ENCODE measurements at places on chromosomes 12 and 14.

- DNase-seq = no peak
Measured at GRCh38 chr12:5248230-5248629, 183.7 kb upstream of the NTF3 start.

- DNase-seq = no peak
Measured at GRCh38 chr14:97428808-97429440, 631.7 kb downstream of the VRK1 start.

GRCh38 chr12:121010860-121011259 lies 5.4 kb downstream of the C12orf43 start:
- DNase-seq = no peak

DNA sequence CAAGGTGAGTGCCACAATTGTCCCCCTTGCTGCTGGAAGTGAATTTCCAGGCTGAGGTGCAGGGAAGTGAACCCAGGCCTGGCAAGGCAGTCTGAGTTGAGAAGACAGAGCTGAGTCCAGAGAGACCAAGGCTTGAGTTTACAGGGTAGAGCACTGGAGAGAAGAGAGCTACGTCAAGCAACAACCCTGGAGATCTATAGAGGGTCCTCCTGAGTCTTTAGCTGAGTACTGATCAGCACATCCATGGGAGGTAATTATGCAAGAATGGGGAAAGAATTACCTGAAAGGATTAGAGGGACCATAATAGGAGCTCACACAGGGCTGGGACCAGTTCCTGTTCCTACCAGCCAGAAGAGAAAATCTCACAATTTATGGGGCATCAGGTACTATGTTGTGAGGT lies 190.7 kb downstream of the NEDD1 start:
- peak; percentile 18 for DNase-seq

GRCh38 chr12:104459368-104459909 lies 2.7 kb downstream of the CHST11 start:
- no peak for DNase-seq

GRCh38 chr12:106071686-106072085 lies 67.1 kb downstream of the NUAK1 start:
- DNase-seq = no peak

- DNase-seq = no peak
Measured at GRCh38 chr14:89649451-89650075, 232.5 kb upstream of the FOXN3 start.

GRCh38 chr14:105155071-105155651 lies 13.4 kb downstream of the JAG2 start:
- DNase-seq = no peak

- no peak for DNase-seq
Measured at GRCh38 chr14:23153851-23154796, 29.3 kb downstream of the SLC7A8 start.

- no peak for DNase-seq
Measured at GRCh38 chr12:31119192-31119802, 45.6 kb downstream of the DDX11 start.

- no peak for DNase-seq
Measured at GRCh38 chr12:69527506-69528272, 57.5 kb downstream of the FRS2 start.

DNA sequence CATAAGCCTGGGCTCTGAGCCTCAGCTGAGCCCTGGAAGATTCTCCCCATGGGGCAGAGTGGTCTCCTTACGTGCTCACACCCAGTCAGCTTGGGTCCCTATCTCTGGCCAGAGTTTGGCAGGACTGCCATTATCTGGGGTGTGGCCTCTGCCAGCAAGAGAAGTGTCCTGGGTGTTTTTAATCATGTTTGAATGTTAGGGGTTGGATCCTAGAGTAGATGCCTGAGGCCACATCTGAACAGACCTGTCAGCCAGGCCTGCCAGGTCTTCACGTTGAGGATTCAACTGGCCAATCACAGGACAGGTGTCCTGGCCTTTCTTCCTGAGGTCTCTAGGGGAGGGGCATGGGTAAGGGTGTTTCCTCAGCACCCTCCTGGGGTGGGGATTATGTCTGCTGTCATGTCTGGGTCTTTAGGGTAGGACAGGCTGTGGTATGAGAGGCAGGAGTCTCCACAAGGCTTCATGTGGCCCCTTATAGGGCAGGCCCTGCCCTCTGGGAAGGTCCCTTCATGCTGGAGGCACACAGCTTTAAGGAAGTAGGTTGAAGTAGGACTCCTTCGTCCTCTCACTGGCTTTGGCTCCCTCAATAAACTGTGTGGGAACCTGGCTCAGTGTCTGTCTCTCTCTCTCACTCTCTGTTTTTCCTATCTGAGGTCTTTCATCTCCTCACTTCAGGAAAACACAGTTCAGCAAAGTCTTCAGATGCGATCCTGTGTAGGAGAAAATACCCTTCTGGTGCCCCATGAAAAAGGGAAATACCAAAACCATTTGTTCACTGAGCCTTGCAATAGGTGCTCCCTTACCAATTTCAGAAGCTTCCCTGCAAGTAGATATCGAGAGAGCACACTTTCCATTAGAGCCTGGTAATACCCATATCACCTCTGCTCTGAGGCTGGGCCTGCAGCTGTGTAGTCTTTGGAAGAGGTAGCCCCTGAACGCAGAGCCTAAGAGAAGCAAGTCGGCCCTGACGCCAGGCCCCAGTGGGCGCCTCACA lies 6.7 kb upstream of the FITM1 start:
- no peak for DNase-seq

DNA sequence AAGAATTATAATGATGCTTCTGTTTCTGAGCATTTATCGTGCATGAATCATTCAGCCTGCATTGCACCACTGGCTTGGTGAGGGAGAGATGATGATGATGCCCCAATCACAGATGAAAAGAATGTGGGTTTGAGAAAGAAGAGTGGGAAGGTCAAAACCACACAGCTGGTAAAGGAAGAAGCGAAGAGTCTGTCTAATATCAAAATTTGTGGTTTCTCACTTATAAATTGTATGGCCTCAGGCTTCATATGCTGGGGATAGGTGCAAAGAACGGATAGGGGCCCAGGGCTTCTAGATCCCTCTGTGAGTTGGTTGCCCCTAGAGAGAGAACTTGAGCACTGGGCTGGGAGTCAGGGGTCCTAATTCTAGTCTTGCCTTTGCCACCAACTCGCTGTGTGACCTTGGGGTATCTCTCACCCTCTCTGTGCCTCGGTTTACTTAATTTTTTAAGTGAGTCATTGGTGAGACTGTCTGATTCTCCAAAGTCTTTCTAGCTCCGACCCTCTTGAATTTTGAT lies 2.2 kb downstream of the OASL start:
- DNase-seq = no peak

GRCh38 chr12:118052324-118053070 lies 8.5 kb downstream of the WSB2 start:
- no peak for DNase-seq

DNA sequence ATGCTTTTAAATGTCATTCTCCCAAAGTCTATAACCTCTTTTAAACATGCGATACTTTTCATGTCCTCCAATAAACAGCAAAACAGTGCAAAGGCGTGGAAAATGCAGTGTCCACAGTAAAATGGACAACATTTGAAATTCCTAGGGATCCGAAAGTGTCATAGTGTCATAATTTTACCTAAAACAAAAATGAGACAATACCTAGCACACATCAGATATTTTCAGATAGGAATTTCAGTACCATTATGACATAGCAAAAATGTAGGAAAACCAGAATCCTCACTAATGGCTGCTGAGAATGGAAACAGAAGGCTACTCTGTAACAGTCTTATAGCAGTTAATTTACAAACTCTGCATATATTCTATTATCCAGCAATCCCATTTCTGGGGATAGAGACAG lies 33.1 kb downstream of the KCNH5 start:
- DNase-seq = no peak

DNA sequence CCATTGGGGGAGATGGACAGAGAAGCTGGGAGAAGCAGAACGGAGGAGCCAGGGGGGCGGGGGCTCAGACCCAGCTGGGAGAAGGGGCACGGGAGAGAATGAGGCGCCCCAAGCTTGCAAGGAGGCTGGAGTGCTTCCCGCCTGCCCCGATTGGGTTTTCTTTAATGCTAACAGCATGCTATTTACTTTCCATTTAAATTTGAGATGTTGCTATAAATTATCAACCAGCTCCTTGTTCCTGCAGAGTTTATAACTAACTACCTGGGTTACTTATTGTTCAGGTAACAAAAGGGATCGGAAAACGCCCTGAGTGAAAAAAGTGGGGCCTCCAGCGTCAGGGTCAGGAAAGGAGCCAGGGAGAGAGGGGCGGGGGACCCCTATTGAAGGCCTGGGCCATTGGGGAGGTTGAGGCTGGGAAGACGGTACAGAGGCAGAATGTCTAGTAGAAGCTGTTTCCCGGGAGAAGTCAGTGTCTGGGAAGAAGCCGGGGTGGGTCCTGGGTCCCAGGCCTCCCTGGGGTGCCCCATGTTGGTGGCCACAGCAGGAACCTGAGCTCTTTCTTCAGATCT lies 2.5 kb downstream of the HNF1A start:
- no peak for DNase-seq

GRCh38 chr12:70757830-70758493 lies 120.7 kb upstream of the PTPRB start:
- peak; percentile 42 for DNase-seq

- DNase-seq = no peak
Measured at GRCh38 chr12:47803191-47803875, 16.4 kb downstream of the HDAC7 start.

GRCh38 chr14:23626946-23627345 lies 9.2 kb upstream of the DHRS2 start:
- DNase-seq = no peak

DNA sequence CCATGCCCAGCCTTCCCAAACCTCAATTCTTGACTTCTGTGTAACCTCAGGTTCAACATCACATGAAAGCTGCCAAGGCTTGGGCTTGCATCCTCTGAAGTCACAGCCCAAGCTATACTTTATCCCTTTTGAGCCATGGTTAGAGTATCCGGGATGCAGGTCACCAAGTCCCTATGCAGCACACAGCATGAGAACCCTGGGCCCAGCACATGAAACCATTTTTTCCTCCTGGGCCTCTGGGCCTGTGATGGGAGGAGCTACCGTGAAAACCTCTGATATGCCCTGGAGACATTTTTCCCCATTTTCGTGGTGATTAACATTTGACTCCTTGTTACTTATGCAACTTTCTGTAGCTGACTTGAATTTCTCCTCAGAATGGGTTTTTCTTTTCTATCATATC lies 25.8 kb upstream of the DIO2 start:
- no peak for DNase-seq

- peak; percentile 71 for DNase-seq
Measured at GRCh38 chr12:24172031-24172772, 222.7 kb upstream of the SOX5 start.

DNA sequence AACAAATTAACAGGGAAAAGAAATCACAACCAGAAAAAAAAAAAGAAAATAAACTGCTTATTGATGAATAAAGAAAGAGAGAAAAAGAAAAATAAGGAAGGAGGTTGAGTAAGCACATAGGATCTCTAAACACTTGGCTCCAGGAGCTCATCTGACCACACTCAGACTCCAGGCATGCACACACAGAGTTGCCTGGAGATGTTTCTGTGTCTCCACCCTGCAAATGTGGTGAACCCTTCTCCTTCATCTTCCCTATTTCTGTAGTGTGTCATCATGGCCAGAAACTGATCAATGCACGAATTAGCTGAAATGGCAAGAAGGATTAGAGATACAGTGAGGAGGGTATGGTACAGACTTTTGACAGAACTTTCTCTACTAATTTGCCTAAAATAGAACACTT lies 20.2 kb downstream of the OR4N2 start:
- no peak for DNase-seq

- DNase-seq = no peak
Measured at GRCh38 chr12:54882079-54882478, 27.8 kb downstream of the MUCL1 start.

GRCh38 chr14:46596236-46596635 lies 55.3 kb downstream of the RPL10L start:
- DNase-seq = no peak

DNA sequence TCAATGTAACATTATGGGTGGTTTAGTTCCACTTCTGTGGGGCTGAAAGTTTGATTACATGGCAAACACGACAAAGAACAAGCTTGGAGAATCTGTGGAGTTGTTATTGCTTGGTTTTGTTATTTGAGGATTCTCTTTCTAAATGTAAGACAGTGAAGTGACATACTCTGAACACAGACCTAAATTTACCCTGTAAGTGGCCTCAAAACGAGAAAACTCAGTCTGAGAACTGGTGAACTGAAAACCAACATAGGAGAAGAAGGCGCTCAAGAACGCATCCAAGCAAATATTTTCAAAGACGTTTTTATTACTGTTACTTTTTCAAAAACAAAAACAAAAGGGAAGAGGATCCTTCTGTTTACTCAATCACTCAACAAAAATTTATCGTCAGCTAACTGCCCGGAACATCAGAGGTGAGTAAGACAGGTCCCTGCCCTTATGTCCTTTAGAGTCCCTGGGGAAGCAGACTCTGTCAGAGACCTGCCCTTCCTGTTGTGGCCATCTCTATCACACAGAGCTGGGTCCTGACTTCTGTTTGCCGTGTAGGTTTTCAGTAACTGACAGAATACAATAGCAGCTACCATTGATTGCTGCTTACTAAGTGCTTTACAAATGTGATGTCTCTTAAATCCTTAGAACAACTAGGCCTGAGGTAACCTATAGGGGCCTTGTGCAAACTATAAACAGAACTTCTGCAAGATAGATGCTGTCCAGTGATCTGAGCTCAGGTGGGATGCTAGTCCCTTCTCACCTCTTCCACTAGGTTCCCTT lies 79.3 kb upstream of the C12orf71 start:
- no peak for DNase-seq

DNA sequence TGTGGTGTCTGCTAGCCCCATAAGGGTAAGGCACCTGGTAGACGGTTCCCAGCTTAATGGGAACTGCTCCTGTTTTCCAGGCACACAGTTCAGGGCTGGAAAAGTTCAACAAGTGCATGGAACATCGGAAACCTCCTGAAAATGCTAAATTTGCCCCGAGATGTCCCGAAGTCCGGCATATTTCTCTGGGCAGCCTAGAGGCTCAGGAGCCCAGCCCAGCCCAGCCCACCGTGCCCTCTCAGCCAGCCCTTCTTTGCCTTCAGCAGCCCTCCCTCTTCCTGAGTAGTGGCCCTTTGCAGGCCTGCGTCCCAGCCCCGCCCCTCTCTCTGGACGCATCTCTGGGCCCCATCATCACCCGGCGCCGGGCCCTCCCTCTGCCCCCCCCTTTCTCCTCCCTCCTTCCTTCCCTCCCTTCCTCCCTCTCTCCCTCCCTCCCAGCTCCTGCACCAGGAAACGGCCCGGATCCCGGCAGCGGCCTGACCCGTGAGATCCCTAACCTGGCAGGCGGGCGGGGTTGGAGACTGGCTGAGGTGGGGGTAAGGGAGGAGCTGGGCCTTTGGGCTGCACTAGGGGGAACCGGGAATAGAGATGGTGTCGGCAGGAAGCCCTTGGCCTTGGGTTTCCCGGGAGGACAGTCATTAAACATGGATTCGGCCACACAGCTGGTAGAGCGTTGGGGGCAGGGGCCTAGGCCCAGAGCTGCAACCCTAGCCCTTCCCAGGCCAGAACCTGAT lies at the start of gene BCL2L2:
BCL2L2 (plus strand) TSS at position 422 of the 734 bp plus-strand sequence. CDS start 935 bp downstream, outside the sequence.
- DNase-seq = peak; percentile 93
